ENCODE measurements at places on chromosomes 1 and 21.
A peak's percentile ranks its signal among the peaks of the same experiment; 100 is the strongest.

- no peak for ATAC-seq
Observed at GRCh38 chr1:115506518-115506917, 135.3 kb upstream of the VANGL1 start.

DNA sequence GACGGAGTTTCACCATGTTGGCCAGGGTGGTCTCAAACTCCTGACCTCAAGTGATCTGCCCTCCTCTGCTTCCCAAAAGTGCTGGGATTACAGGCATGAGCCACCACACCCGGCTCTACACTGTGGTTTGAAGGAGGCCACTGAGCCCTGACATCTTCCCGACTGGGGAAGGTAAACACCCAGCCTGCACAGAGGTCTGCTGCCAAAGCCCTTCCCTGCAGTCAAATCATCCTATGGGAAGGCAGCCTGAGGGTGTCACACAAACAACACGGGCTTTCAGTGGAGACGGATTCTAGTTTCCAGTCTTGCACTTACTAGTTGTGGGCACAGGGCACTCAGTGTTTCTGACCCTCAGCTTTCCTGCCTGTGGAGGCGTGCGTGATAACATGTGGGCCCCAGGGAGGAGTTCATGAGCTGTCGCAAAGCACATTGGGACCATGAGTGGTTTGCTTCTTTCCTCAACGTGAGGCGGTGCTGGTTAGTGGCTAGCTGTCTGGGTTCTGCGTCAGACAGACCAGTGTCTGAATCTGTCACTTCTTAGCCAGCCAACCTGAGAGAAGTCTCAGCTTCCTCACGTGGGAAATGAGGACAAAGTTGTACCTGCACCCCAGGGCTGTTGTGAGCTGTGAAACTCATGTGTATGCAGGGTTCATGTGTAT, 21.5 kb upstream of the OPRD1 start:
- ATAC-seq: no peak

GRCh38 chr21:26715878-26716506, 129.2 kb downstream of the ADAMTS1 start:
- peak; percentile 95 for ATAC-seq

DNA sequence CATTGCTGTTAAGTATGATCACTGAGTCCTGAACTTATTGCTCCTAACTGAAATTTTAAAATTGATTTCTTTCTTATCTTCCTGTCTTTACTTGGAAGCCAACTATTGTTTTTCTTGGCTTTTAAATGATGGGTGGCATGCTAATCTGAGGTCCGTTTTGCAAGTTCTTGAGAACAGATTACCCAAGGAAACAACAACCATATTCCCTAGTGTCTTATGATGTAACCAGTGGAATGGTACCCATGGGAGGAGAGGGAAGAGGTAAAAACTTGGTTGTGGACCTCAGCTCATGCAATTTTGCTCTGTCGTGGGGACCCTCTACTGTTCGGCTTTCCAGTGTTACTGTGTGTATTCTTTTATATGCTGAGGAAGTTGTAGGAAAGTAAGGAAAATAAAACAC, 454.8 kb upstream of the ADAMTS5 start:
- ATAC-seq: no peak

GRCh38 chr1:219813294-219813693, 115.1 kb downstream of the SLC30A10 start:
- ATAC-seq: no peak

- no peak for ATAC-seq
Observed at GRCh38 chr1:20767271-20767670, 19.8 kb downstream of the HP1BP3 start.

GRCh38 chr1:75768016-75768415, 18.0 kb upstream of the RABGGTB start:
- peak; percentile 18 for ATAC-seq

DNA sequence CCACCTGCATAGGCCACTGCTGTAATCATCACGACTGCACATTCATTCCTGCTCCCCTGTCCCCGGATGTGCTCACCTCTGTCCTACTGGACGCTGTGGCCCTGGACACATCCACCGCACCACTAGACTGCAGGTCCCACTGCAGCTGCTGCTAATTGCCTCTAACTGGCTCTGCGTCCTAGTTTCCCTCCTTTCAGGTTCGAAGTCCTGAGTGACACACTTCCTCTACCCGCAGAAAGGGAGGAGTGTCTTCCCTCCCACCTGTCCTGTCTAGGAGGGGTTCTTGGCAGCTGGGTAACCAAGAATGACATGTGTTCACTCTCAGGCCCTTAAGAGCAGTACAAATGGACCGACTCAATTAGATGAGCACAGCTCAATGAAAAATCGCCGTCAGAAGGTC, 40.5 kb upstream of the ITPKB start:
- ATAC-seq: no peak

DNA sequence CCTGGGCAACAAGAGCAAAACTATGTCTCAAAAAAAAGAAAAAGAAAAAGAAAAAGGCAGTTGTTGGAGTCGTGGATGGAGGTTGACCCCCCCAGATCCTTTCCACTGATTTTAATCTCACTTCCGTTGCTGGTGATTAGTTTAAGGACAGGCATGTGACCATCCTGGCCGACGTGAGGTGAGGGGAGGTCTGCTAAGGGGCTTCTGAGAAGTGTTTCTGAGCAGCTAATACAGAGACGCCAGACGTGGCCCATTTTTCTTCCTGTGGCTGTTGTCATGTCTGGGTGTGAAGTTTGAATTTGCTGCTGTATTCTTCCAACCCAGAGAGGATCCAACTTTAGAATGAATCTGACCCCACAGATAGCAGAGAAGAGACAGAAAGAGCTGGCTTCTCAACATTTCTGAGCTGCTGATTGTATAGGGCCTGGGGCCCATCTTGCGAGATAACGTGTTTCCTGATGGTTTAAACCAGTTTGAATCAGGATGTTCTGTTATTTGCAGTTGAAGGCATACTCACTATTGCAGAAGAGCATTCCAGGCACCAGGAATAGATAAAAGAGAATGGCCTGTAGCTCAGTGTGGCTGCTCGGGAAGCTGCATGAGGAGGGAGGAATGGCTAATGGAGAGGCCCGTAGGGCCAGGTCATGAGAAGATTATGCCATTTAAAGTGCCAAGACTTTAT, 22.8 kb upstream of the SSBP3 start:
- ATAC-seq: peak; percentile 24

GRCh38 chr1:8159470-8160024, 133.4 kb upstream of the ERRFI1 start:
- ATAC-seq: no peak

GRCh38 chr1:154847891-154848290, 22.2 kb downstream of the KCNN3 start:
- ATAC-seq: peak; percentile 74

DNA sequence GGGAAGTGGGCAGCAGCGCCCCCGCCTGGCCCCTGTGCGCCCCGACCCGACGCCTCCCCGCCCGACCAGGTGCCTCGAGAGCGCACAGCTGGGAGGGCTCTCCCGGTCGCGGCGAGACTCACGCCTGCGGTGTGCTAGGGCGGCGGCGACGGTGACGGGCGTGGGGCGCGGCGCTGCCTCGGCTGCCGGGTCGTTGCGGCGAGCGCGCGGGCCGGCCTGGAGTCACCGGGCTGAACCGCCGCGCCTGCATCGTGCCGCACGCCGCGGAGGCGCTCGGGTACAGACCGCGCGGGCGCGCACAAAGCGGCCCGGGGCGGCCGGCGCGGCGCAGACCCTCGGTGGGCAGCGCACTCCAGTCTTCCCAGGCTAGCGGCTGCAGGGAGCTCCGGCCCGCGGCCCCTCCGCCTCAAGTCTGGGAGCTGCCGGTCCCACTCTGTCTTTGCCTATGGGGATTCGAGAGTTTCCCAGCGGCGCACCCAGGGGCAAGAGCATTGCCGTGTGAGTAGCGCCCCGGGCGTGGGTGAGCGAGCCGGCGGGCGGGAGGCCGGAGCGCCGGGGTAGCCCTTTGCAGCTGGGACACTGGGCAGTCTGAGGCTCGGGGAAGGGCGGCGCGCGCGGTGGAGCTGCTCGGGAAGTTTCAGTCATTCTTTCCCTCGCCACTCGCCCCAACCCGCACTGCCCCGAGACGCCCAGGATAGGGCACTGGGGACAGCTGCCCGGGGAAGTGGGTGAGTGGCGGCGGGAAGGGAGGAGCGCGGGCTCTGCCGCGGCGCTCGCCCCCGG, at the start of gene SLC35F3:
Gene SLC35F3, plus strand, starts transcription at position 44 of the 783 bp plus-strand sequence.
- ATAC-seq: peak; percentile 76

DNA sequence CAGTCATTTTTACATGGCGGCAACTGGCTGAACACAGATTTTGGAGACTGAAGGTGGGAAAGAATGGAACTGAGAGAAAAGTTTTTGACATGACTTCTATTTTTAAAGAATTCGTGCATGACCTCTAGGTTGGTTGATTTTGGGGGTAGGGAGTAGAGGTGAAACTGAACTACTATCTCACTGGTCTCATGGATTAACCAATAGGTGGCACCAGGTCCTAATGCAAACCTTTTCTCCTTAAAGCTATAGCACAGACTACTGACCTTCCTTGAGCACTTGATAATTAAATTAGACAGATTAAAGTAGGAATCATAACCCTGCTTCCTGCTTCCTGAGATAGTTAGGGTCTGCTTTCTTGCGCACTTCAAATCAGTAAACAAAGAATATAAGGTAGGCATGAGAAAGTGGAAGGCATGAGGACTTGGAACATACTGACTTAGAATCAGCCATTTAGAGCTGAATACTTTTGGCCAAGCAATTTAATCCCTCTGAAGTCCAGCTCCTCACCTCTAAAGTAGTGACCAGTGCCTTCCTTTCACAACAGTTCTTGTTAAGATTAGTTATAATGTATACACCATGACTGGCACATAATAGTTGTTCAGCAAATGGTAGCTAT, 206.0 kb downstream of the CENPF start:
- peak; percentile 95 for ATAC-seq

GRCh38 chr1:2183937-2184334, 10.6 kb downstream of the FAAP20 start:
- no peak for ATAC-seq

DNA sequence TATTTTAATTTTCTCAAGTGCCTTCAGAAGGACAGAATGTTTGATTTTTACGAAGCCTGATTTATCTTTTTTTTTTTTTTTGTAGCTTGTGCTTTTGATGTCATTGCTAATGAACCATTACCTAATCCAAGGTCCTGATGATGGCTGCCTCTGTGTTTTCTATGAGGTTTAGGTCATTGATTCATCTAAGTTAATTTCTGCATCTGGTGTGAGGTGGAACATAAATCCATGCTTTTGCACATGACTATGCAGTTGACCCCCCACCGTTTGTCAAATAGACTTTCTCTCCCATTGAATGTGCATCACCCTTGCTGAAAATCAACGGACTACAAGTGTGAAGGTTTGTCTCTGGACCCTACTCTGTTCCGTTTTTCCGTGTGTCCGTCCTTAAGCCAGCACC, 50.5 kb downstream of the COL6A1 start:
- no peak for ATAC-seq

GRCh38 chr1:149888247-149888998, 10.9 kb upstream of the BOLA1 start:
- ATAC-seq: peak; percentile 12

GRCh38 chr21:33108228-33108627, 38.3 kb downstream of the OLIG1 start:
- ATAC-seq: no peak

- ATAC-seq: no peak
Observed at GRCh38 chr1:32028746-32029145, 15.1 kb downstream of the KHDRBS1 start.

Measured in SK-N-SH treated with all-trans-retinoic acid at 6 μM for 48 hours (cell line).